ENCODE measurements at places on chromosomes 3 and 15.
A peak's percentile ranks its signal among the peaks of the same experiment; 100 is the strongest.

DNA sequence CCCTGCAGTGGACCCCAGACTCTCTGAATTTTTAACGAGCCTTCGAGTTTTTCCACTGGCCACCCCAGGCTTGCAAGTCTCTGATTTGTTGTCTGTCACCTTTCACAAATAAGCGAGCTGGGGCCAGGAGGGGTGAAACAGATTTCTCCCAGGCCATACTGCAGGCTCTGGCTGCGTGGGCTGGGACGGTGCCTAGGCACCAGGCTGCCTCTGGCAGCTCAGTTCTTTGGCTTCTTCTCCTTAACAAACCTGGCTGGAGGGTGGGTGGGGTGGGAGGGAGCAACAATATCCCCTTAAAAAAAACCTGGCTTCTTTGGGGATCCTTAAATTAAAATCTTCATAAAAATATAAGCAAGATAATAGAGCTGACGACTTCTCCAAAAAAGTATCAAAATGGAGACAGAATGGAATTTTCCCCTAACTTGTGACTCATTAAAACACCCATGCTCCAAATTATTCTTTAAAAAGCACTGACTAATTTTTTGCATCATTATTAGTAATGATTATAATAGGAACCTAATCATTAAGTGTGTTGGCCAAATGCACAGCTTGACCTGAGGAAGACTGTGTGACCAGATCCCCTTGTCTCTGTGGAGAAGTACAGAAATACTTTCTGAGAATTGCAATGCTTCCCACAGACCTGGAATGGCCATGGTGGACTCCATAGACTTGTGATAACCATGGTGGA, 84.1 kb downstream of the SNRK start:
- no peak for DNase-seq

- no peak for DNase-seq
Observed at GRCh38 chr3:169907476-169907875, 3.9 kb upstream of the SAMD7 start.

DNA sequence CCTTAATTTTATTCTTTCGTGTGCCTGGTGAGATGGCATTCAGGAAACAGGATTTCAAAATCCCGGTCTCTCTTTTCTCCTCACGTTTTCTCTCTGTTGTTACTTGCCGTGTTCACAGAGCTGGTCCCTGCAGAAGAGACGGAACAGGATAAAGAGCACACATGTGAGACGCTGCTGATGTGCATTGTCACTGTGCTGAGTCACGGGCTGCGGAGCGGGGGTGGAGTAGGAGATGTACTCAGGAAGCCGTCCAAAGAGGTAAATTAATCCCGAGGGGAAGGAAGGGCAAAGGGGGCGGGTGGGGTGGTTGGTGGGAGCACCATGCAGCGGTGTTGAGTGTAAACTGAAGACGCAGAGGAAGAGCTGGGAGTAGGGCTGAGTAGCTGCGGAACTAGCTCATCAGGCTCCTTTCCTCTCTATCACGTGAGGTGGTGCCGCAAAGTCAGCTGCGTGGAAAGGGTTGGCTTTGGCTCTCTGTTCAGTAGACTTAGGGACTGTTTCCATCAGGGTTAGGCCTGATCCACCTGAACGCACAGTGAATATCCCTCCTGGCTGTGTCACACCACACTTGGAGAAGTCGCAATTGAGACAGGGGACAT, 164.8 kb upstream of the BHLHE40 start:
- peak; percentile 64 for DNase-seq

- no peak for DNase-seq
Observed at GRCh38 chr15:36658898-36659639, 79.6 kb downstream of the CDIN1 start.

DNA sequence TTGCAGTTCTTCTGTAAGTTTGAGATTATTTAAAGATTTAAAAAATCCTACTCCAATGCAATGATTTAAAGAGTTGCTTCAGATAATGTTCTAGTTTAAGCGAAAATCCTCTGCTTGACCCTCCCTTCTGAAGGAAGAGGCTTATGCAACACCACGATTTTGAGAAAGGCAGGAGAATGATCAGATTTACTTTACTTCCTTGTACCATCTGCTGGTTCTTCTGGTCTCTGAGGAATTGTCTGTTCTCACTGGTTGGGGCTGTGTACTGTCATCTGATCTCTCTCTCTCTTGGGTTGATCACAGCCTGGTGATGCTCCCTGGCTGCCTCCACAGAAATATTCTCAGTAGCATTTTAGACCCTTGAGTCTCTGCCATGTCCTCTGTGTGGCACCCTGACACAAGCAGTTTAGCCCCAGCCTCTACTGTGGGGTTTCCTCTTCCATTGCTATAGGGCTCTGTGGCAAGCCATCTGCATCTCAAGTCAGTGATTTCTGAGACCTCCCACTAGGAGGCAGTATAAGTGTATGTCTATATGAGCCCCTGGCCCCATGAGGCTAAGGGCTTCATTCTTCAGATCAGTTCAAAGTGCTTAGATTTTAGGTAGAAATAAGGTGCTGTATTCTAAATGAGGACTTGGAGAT, 50.8 kb upstream of the PLAAT1 start:
- peak; percentile 25 for DNase-seq

DNA sequence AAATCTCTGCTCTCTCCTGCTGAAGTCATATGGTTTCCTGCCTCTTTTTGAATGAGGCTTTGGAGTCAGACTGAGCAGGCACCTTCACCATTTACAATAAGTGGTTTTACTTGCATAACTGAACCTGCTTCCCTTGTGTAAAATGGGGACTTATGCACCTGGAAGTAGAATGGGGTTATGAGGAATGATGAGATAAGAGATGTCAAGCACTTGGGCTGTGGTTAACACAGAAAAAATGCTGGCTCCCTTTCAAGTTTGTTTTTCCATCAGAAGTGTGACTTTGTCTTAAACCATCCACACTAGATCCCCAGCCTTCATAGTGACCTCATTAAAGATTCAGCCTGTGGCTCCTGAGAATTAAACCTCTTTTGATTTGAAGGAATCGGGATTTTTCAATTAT, 5.2 kb downstream of the EXOSC7 start:
- DNase-seq: peak; percentile 68

DNA sequence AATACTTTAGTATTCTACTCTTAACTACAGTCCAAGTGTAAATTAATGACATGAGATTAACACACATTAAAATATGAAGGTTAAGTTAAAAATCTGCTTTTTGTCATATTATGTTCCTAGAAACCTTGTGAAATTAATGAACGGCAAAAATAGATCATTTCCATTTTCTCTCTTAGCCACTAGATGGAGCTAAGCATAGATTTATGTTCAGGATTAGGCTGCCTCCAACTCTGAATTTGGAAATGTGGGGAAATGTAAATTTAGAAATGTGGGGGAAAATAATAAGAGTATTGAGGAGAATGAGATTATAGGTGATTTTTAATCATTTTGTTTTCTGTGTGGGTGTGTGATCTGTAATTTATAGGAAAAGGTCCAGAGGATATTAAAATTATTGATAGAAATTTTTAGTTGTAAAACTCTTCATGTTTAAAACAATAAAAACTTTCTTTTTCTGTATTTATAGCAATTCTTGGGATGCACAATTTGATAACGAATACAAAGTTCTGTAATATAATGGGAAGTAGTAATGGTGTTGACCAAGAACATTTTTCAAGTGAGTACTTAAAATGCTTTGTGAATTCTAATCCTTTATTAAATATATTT, 59.2 kb downstream of the TMOD3 start:
- DNase-seq: peak; percentile 49

DNA sequence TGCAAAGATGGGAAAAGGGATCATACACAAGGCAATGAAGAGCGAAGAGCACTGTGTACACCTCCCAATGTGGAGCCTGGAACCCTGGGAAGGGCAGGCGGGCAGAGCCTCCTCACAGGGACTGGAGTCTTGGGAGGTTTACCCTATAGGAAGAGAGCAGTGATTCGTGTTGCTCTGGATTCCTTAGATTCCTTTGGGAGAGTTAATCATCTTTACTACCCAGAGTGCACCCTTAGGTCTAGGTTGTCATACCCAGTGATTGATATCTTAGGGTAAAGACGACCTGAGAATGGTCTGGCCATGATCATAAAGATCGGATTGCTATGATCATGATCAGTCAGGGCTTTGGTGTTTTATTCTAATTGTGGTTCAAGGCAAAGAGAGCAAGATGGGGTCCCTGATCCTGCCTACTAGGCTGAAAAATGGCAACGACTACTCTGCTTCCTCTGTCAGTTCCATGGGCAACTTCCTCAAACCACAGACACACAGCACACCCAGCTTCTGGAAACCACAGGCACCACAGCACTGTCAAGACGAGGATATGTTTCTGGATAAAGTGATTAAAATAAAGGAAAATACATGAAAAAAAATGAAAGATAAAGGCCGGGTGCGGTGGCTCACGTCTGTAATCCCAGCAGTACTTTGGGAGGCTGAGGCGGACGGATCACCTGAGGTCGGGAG, 20.4 kb upstream of the MAP6D1 start:
- no peak for DNase-seq

GRCh38 chr3:129619726-129620162, 13.3 kb upstream of the PLXND1 start:
- no peak for DNase-seq

- no peak for DNase-seq
Observed at GRCh38 chr3:46924921-46925584, 47.5 kb downstream of the PTH1R start.

GRCh38 chr15:89352476-89352875, 17.9 kb upstream of the POLG start:
- DNase-seq: no peak

DNA sequence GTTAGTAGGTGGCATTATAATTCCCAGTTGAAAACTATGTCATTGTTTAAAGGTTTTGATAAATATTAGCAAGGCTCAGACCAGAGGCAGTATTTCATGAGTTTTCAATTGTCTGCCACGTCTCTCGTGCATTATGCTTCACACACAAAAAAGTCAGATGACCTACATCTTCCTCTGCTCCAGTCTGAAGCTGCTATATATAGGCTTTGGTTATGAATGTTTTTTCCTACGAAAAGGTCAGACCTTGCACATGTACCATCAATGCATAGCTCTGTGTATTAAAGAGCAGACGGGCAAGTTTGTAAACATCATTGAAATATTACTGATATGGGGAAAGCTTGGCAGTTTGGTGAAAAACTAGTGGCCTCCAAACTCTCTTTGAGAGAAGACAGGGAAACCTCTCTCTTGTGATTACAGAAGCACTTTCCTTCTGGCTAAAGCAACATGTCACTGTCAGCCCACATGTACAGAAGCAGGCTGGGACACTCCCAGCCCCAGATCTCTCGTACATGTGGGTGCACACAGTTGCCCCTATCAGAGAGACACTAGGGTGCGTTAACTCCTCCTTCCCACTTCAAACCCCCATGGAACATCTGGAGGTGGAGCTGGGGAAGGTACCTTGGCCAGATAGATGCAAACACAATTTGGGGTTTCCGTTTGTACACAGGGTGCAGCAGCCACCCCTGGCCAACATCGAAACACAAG, 184.0 kb upstream of the BCL6 start:
- DNase-seq: no peak

DNA sequence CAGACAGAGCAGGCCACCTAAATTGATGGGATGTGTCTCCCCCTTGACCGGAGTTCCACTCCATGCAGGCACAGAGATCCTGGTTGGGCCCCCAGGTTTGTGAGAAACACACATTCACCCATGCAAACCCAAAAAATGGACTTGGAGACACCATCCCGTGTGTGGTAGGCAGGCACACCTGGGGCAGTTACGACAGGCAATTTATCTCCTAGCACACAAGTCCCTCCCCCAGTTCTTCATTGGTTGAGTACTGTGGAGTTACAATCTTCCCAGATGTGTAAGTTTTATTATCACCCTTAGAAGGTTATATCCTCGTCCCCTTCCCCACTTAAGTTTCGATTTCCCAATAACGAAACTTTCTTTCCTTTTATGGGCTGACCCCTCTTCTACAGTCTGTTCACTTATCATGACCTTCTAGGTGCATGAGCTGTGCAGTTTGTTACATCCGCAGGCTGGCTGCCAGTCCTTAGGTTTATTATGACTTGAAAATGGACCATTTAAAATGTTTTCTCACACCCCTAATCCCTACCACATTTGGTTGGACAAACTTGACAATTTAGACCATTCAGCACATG, 27.3 kb downstream of the ARL8B start:
- no peak for DNase-seq

GRCh38 chr3:53166781-53167291, 5.8 kb downstream of the PRKCD start:
- DNase-seq: peak; percentile 62

DNA sequence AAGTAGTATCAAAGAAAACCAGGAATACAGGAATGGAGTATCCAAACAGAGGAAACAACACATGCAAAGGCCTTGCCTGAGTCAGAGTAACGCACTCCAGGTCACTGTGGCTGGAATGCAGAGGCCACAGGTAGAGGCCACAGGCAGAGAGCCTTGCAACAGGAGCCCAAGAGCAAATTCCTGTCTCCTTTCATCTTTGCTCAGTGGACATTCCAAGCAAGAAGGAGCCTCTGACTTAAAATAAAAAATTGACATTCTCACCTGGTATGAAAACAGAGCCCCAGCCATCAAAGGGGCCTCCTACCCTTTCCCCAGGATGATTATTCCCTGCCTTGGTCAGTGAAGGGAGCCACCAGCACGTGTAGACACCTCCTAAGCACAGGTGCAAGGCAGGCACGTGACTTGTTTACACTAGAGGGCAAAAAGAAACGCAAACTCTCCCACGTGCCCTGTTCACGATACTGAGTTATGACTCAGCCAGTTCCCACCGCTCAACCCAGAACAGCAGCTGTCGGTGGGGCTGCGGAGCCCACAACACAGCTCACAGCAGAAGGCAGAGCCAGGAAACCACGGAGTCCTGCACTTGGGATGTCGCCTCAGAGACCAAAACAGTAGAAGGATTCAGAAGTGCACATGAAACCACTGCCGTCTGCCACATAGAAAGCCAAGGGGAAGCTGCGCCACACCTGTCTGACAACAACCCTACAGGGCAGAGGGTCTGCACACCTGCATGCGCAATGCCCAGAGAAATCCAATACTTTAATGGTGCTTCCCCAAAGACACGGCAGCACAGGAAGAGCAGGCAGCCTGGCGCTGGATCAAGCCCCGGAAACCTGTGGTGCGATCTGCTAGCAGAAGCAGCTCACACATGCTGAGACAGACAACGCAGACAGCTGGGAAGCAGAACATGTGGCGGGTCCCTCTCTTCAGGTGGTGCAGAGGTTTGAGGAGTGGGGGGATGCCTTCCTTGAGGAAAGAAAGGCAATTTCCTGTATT, 52.1 kb downstream of the ITGB5 start:
- DNase-seq: peak; percentile 84

DNA sequence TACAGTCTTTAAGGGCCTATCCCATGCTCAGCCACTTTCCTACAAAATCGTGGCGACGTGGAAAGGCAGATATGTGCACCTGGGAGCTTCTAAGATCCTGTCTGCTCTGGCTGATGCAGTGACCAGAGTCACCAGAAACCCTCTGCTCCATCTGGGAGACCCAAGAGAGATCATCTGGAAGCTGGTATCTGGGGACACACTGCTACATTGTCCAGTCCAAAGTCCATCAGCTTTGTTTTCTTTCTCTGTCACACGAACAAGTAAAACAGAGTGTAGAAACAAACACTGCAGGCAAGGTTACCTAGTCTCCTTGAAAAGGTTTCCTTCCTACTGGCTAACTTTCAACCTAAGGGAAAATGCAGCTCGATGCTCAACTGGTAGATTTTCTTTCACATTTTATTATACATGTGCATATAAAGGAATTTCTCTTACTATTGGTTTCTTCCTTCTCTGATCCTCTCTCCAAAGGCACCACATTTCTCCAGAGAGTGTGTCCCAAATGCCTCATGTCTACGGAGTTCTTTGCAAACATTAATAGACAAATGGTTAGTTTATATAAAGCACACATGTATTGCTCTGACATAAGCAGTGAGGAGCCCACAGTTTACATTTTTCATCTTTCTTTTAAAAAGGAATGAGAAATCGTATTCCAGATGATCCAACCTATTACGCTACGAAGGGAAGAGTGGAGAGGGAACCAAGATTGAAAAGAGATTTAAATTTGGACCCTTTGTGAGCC, 8.3 kb upstream of the GREM1 start:
- peak; percentile 42 for DNase-seq

GRCh38 chr15:66269326-66270090, 16.0 kb upstream of the MEGF11 start:
- peak; percentile 46 for DNase-seq
